ENCODE measurements at places on chromosomes 2 and 18.

DNA sequence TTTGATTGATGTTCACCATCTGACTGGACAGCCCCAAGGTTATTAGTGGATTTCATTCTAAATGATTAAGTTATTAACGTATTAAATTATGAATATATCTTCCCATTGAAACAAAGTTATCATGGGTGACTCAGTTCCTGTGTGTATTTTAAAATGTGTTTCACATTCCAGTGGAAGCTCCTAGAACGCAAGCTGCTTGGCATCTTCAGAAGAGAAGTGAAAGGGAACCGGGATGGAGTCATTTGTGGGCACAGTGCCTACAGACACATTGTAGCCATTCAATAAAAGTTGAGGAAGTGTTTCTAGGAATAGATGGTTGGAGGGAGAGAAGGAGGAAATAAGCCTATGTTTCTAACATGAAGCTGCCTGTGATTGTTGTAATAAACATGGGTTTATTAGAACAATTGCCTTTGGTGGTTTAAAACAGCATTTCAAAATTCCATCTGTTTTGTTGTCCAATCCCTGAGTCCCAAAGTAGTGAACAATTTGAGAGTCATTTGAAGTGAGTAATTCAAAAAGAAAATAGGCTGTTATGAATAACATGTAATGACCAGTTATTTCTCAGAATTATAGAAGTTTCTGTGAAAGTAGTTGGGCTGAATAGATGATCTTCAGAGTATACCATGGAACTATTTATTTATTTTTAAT, 143.5 kb downstream of the PKP4 start:
- DNase-seq, result peak; percentile 33

GRCh38 chr18:76380791-76381405, 114.1 kb downstream of the ZNF516 start:
- DNase-seq, result no peak

DNA sequence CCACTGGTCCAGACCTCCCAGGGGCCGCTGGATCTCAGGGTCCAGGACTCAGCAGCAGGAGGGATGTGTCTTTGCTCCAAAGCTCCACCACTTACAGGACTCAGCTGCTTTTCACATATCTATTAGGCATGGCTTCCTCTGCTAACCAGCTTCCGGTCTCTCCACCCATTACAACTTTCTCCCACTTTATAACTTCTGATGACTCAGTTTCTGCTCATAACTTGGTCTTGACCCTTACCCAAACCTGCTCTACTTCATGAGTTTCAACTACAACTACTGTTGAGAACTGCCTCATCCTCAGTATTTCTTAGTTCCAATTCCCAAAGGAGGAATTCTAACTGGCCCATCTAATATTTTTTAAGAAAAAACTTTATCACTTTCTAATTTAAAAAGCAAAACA, 17.2 kb downstream of the SULT1C2 start:
- no peak for DNase-seq

DNA sequence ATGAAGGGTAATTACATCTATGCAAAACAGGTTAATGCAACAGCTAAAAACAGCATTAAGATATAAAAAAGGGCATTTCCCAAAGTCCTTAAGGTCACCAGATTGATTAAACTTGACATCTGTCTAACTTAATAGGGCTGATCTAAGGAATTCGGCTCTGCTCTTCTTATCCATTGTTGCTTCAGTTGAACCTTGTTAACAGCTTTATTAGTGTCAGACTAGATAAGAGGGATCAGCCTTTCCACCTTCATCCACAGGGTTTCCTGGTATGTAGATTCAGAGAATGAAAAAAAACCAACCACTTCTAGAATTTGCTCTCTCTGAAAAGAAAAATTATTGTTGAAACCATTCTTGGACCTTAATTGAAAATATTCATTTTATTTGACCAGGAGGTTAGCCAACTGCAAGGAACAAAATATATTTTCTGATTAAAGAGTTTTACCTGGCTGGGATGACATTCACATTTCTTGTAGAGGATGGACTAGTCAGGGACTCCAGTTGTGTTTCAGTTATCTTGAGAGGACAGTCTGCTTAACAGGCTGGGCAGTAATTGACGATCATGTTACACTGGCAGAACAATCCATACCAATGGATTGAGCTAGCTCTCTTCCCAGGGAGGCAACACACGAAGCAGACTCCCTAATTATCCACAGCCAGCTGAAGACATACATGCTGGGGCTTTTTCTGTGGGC, 357.4 kb upstream of the ACVR2A start:
- no peak for DNase-seq

DNA sequence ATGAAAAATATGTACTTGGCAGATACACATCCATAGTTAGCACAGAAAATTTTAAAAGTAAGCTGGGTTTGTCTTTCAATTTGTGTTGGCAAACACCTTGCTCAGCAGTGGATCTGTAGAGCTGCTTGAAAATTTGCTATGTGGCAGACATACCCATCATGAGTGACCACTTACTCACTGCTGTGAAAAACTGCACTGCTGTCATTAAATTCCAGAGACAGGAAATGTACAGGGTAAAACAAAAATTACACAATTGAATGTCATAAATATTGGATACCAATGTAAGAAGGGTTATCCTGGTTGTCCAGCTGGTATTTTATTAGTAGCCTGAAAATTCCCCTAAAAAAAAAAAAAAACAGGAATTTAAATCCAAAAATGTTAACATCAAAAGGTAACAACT, 24.5 kb downstream of the NIF3L1 start:
- DNase-seq, result no peak

GRCh38 chr2:67462738-67463496, 65.8 kb downstream of the ETAA1 start:
- no peak for DNase-seq

DNA sequence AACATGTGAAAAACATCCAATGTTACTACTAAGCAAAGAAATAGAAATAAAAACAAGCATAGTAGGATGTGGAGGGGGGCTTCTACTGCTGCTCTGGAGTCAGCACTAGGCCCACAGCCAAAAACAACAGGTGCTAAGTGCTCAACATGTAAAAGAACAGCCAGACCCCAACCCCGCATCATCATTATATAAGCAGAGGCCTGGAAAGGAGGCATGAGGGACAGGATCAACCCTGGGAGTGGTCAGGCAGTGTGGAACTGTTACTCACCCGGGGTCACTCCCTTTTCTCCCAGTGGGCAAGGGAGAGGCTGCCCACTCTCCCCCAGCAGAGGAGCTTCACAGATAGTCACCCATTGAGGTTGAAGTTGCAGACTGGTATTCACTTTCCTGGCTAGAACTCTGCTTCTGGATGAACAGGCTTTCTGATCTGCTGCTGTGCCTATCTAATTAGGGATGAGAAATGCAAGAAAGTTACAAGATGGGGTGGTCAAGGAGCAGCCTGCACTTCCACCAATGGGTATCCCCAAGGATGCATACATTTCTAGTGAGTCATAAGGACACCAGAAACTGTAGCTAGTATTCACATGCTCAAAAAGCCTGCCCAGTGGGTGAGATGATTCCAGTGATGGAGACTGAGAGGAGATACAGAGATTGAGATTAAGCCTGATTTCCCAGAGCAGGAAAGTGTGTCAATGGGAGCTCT, 480.1 kb upstream of the TCF4 start:
- DNase-seq, result no peak

GRCh38 chr2:54570925-54571694, 115.0 kb downstream of the SPTBN1 start:
- peak; percentile 45 for DNase-seq

- DNase-seq, result no peak
Measured at GRCh38 chr2:20094142-20094755, 42.8 kb upstream of the LAPTM4A start.

DNA sequence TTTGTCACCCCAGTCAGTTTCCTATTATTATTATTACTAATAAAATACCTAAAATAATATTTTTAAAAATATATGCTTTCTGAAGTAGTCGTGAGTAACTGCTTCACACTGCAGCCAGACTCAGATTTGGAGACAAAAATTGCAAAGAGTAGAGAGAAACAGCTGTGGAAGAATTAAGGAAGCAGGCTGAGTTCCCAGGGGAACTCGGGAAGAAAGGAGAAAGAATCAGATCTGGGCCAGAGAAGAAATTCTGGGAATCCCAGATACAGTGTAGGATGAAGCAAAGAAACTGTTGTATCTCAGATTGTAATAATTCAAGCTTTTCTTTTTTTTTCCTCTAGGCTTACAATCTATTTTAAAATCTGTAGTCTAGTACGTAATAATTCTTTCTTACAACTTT, 182.3 kb downstream of the FTCDNL1 start:
- no peak for DNase-seq

- DNase-seq, result no peak
Measured at GRCh38 chr18:53219853-53220252, 879.9 kb downstream of the DCC start.

GRCh38 chr2:31334311-31335026, 80.1 kb downstream of the XDH start:
- DNase-seq, result no peak

DNA sequence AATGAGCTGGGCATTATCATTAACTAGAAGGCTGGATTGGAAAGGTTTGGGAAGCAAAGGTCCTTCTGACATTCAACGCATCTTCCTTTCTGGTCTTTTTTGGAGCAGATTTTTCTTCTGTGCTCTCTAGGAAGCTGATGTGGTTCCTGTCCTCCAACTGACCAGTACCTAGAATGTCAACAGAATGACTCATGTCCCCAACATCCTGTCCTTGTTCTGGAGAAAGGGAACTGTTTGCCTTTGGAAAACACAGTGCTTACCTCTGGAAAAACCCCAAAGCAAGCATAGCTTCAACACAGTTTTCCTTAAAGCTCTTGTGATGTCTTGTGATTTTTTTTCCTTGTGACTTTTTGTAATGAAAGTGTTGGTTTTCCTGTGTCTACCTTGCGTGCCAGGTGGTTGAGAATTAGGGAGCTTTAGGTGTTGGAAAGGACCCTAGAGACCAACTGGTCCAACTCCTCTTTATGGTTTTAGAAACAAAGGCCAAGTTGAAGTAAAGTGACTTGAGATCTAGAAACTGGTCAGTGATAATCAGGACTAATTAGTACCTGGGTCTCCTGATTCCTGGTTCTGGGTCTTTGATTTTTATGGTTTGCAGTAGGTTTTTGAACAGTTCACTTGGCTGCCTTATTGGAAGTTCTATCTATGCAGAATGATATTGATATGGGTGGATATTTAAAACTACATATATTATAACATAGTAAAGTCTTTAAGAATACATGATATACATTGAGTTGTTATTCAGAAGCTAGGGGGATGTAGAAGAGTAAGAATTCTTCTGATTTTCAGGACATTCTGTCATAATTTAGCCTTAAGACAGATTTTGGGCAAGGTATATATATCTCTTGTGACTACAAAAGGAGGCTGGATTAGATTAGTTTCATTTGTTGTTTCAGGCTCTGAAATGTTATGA, 70.5 kb downstream of the FMNL2 start:
- no peak for DNase-seq

- no peak for DNase-seq
Measured at GRCh38 chr2:83654091-83654611, 804.9 kb downstream of the SUCLG1 start.

- no peak for DNase-seq
Measured at GRCh38 chr2:222984908-222985307, 67.1 kb upstream of the KCNE4 start.

DNA sequence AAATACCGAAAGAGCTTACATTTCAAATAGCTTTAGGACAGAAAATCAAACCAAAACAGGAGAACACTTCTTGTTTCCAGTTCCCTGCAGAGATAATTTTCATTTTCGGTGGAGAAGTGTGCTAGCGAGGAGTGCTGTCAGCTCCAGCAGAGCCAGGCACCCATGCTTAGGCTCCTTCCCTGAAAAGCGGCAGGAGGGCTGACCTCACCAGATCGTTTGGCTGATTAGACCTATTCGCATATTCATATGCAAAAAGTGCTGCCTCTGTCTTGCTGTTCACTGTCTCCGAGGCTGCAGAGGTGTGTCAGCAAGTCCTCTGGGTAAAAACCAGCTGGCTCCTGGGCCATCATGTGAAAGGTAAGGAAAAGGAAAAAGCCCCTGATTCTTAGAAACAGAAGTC, 225.8 kb upstream of the COPS8 start:
- DNase-seq, result no peak

- peak; percentile 22 for DNase-seq
Measured at GRCh38 chr18:3498698-3499471, 48.9 kb downstream of the TGIF1 start.

DNA sequence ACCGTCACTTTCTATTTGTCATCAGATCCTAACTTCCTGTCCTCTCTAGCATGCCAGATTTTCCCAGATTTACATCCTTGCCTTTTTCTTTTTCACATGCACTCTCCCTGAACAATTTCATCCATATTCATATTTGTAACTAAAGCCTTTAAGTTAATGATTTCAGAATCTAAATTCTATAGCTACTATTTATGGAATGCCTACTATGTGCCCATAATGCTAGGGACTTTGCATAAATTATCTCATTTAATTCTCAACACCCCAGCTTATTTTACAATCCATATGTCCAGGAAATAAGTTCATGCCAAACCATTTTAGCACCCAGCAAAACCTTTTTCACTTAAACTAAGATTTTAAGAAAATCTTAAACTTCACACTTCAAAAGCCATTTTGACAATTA, 531.9 kb downstream of the NUP35 start:
- DNase-seq, result no peak

- no peak for DNase-seq
Measured at GRCh38 chr18:8762968-8763367, 57.6 kb downstream of the MTCL1 start.

DNA sequence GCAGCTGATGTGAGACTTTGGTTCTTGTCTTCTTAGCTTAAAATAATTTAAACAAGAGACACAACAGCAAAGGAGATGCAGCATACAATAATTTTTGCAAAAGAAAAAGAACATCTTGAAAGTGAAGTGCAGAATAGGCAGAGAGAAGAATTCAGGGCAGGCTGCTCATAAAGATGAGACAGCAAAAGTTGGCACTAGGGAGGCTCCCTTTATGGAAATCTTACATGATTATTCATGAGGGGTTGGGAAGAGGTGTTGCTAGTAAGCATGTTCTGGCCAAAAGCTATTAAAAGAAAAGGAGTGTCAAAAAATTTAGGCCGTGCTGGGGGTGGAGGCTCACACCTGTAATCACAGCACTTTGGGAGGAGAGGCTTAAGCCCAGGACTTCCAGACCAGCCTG, 4.2 kb upstream of the ALPP start:
- DNase-seq, result no peak

DNA sequence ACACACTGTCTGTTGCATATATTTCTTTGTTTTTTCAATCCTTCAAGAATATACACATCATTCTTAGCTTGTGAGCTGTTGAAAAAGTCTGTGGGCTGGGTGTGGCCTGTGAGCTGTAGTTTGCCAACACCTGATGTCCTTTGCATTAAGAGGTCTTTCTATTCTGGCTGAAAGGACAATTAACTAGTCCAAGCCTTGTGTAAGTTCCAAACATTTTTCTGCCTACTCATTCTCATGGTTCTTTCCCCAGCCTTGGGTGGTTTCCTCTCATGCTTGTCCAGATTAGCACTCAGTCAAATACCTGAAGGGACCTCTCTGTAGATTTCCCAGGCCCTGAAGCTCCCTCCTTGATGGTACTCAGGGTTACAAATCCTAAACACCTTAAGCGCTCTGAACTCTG, 57.8 kb upstream of the NABP1 start:
- DNase-seq, result no peak

- DNase-seq, result no peak
Measured at GRCh38 chr18:48815581-48816324, 135.0 kb downstream of the SMAD7 start.
